ENCODE measurements at places on chromosomes 3 and 15. TPM values are rescaled to one million over a fixed set of nuclear protein-coding genes. Genes with fewer than 3 reads are reported as not detected.

The HGD gene
- total RNA-seq: 0.20 TPM

The SEMA7A gene
- 0.67 TPM for total RNA-seq

The DNAJB11 gene
- 65.5 TPM for total RNA-seq

The ZMYND10 gene
- total RNA-seq: not detected

The WDR93 gene
- not detected for total RNA-seq

The PLCH1 gene
- not detected for total RNA-seq

The SPTBN5 gene
- total RNA-seq: 2.3 TPM

The MRPS25 gene
- 37.1 TPM for total RNA-seq

The SLC28A1 gene
- not detected for total RNA-seq

The SNAP23 gene
- 140 TPM for total RNA-seq

The CP gene
- total RNA-seq: not detected

Measured in mammary microvascular endothelial cell (primary cell).